RWPE2 (cell line): ENCODE measurements at places on chromosomes 12 and 14.
A peak's percentile ranks its signal among the peaks of the same experiment; 100 is the strongest.

DNA sequence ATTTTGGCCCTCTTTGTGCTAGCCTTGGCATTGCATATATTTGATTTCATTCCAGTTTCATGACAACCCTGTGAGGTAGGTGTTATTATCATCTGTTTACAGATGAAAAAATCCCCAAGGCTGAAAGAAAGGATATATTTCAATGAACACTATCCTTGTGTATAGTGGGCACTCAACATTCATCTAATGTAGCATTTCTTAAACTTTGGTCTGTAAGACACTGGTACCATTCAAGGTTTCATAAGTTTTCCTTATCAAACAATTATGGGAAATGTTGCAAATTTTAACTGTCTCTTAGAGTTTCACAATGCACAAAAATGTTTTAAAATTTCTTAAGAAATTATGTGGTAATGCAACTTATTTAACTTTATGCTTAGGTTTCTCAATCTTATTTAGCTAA is 44.3 kb downstream of the ATP23 start:
- DNase-seq = no peak

- no peak for DNase-seq
These were observed 77.0 kb downstream of the MSRB3 start for GRCh38 chr12:65355461-65355860.

- DNase-seq = no peak
These were observed 164.4 kb downstream of the CAND1 start for GRCh38 chr12:67433385-67434175.

- peak; percentile 20 for DNase-seq
These were observed 8.7 kb downstream of the KRT71 start for GRCh38 chr12:52543985-52544883.

- DNase-seq = no peak
These were observed 49.2 kb downstream of the DUSP16 start for GRCh38 chr12:12513416-12514006.

GRCh38 chr12:25670076-25671055 is 117.3 kb upstream of the LMNTD1 start:
- DNase-seq = no peak

- DNase-seq = no peak
These were observed 254.0 kb upstream of the USP15 start for GRCh38 chr12:62006076-62006732.

DNA sequence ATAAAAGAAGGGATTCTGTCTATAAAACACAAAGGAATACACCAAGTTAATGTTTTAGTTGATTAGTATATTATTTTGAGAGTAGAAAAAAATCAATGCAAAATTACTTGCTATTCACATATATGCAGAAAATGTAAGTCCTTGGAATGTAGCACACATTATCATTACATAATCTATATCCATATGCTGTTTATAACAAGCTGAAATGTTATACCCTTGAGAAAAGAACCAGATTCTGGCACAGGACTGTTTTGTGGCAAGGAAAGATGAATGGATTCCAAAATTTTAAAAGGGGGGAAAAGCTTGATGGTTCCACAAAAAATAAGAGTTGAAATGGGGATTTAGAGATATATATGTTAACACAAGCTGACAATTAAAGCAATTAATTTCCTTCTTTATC is 153.6 kb downstream of the MSRB3 start:
- no peak for DNase-seq

DNA sequence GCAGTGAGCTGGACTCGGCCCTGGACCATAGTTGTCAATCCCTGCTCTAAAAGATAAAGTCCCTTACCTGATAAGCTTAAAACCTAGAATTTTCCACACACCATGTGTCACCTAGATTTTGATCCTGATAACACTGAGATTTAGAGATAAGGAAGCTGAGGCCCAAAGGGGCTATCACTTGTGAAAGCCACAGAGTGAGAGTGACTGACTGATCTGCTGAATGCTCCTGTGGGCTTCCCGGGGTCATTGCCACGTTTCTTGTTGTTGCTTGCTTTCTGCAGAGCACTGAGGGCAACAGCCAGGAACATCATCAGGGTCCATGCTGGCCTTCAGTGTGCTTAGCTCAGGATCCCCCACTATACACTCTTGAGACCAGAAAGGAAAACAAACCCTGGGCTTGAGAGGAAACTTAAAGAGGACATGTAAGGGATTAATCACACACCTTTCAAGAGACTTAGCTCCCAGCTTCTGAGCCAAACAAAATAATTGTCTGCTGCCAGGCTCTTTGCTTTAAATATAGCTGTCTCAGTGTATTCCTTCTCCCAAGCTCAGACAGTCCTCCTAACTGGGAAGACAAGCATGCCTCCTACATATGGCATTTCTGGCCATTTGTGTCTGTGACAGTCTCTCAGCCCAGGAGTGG is 82.6 kb upstream of the ARHGAP5 start:
- DNase-seq = no peak

- no peak for DNase-seq
These were observed 117.2 kb downstream of the RGS6 start for GRCh38 chr14:72049462-72049861.

DNA sequence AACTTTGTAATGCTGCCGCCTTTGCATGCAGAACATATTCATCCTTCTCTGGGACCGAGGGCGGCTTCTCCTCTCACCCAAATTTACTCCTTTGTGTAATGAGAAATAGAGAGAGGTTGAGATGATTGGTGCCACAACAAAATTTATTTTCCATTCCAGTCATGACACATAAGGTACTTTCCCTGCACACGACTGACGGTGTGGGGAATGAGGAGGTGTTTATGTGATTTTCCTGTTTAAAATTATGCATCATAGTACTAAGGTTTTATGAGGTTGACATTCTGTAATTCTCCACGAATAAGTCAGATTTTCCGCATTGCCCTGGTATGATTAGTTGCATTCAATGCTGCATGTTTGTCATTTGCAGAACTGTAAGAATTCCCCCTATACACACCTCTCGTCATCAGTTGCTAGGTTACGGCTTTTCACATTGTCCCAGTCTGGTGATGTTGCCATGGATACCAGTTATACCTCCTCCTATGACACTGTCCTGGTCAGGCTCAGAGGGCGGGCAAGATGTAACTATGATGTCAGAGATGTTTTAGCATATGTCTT is 23.1 kb downstream of the BICDL1 start:
- no peak for DNase-seq
